ENCODE measurements at places on chromosomes 5 and 9. TPM values are rescaled to one million over a fixed set of nuclear protein-coding genes. Genes with fewer than 3 reads are reported as not detected.

GRCh38 chr9:124720429-124721108 lies 50.5 kb downstream of the NR6A1 start:
- no peak overlapping the region for H3K4me3 ChIP-seq
- H3K27me3 ChIP-seq, result no peaks in the 10 kb centered on the region
- peaks cover 12% of the 10 kb centered on the region for H3K4me1 ChIP-seq
- H3K27ac ChIP-seq, result peak overlapping the region; percentile 3
- no peaks in the 10 kb centered on the region for H3K36me3 ChIP-seq
- no peak for DNase-seq

DNA sequence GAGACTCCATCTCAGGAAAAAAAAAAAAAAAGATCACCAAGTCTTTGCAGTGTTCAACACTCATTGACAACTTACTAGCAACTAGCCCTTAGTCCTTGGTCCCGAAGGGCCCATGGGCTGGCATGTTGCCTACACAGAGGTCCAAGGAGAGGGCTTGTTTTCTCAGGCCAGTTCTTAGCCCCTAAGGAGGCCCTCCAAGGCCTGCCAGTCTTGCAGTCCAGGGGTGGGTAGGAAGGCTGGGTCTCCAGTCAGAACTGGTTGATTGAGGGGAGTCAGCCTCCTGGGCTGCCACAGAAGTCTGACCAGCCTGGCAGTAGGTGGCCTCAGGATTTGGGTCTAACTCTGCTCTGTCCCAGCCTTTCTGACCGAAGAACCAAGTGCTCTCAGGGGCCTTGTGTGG lies 32.7 kb downstream of the IER5L start:
- H3K27ac ChIP-seq, result peak overlapping the region; percentile 92
- peaks cover 10% of the 10 kb centered on the region for H3K36me3 ChIP-seq
- H3K4me3 ChIP-seq, result peak overlapping the region; percentile 12
- H3K27me3 ChIP-seq, result no peaks in the 10 kb centered on the region

DNA sequence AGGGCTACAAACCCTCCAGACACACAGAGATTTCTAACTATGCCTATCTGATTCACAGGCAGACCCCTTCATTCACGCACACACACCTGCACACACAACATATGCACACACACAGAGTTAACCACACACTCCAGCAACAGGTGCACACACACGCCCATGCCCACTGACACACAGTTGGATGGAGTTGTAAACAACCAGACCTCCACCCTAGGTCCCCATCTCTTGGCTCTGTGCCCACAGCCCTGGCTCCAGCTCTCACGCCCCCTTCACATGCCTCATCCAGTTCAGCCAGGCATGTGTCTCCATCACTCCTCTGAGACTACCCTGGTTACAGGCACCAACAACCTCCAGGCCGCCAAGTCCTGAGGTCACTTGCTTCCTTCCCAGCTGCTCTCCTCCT lies 61.1 kb downstream of the PSD2 start:
- H3K27me3 ChIP-seq, result peaks cover 31% of the 10 kb centered on the region
- no peak overlapping the region for H3K4me3 ChIP-seq
- no peak overlapping the region for H3K27ac ChIP-seq
- H3K4me1 ChIP-seq, result no peaks in the 10 kb centered on the region
- peak; percentile 58 for DNase-seq

GRCh38 chr5:135625961-135626360 lies 47.2 kb upstream of the CXCL14 start:
- no peaks in the 10 kb centered on the region for H3K4me1 ChIP-seq
- DNase-seq, result no peak
- H3K27me3 ChIP-seq, result peaks cover 29% of the 10 kb centered on the region

DNA sequence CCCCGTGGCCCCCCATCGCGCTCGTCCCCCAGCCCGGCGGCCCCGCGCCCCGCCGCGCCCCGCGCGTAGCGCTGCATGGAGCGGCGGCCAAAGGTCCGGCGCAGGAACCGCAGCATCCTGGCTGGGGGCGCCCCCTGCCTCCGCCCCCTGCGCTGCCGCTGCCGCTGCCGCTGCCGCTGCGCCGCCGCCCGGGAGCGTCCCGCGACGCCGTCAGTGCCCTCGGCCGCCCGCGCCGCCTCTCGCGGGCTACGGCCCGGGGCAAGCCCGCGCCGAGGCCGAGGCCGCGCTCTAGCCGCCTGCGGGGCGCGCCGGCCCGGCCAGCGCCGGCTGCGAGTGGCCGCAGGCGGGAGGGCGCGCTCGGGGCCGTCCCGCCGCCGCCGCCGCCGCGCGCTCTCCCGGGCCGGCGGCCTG lies 523 bp downstream of the EPB41L4B start:
- H3K27me3 ChIP-seq, result no peaks in the 10 kb centered on the region
- H3K27ac ChIP-seq, result no peak overlapping the region
- H3K4me3 ChIP-seq, result no peak overlapping the region
- H3K4me1 ChIP-seq, result peaks cover 21% of the 10 kb centered on the region

DNA sequence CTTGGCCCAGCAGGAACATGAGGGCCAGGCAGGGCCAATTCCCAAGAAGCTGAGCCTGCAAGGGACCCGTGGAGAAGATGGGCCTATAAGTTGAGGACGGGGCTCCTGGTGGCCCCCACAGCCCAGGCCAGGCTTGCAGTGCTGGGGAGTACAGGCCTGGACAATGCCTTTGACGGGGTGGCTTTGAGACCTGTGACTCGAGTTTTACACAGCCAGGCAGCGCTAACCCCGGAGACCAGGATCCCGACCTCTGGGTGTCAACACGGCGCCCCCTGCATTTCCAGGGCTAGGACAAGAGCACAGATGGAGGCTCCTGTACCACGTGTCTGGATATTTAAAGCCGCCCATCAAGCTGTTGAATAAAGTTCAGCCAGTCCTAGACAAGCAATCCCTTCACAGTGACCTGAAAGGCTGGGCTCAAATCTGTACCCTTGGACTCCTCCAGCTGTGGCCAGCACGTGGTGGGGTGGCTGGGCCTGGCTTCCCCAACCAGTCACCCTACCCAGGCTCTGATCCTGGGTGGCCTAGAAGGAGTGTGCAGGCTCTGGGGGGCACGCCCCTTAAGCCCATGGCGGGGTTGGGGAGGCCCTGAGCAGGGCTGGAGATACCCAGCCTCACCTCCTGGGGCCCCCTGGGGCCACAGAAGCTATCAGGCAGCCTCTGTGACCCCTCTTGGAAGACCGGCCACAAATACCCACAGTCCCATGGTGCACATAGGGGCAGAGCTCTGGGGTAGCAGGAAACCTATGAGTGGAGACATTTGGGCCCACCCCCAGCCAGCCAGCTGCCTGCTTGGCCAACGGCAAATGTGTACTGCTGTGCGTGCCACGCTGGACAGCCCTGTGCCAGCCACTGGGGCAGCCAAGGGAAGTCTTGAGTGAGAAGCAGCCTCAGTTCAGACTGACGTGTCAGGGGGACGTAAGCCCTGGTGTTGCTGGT lies 88.7 kb downstream of the NTNG2 start:
- no peak for DNase-seq
- no peak overlapping the region for H3K4me3 ChIP-seq
- H3K27me3 ChIP-seq, result no peaks in the 10 kb centered on the region
- H3K36me3 ChIP-seq, result no peaks in the 10 kb centered on the region
- H3K27ac ChIP-seq, result no peak overlapping the region

DNA sequence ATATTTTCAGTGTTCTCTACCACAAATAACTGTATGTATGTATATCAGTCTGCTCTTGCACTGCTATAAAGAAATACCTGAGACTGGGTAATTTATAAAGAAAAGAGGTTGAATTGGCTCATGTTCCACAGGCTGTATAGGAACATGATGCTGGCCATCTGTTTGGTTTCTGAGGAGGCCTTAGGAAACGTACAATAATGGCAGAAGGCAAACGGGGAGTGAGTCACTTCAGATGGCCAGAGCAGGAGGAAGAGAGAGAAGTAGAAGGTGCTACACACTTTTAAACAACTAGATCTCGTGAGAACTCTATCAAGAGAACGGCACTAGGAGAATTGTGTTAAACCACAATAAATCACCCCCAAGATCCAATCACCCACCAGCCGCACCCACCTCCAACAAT lies 121.7 kb downstream of the ADAMTS6 start:
- DNase-seq, result no peak
- peaks cover 3% of the 10 kb centered on the region for H3K36me3 ChIP-seq
- no peak overlapping the region for H3K27ac ChIP-seq
- peaks cover 20% of the 10 kb centered on the region for H3K4me1 ChIP-seq

DNA sequence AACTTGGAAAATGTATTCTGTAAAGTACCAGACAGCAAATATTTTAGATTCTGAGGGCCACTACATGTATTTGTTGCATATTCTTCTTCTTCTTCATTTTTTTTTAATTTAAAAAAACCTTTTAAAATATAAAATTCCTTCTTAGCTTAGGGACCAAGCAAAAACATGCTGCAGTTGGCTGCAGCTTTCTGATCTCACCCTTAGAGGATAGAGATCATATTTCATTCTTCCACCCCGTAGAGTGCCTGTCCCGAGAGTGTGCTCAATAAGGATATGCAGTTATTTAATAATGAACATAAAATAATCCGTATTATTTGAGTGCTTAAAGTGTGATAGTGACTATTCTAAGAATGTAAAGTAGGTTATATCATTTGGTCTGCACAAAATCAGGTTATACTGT lies 204.2 kb upstream of the CD180 start:
- no peaks in the 10 kb centered on the region for H3K27me3 ChIP-seq
- H3K36me3 ChIP-seq, result no peaks in the 10 kb centered on the region
- H3K4me3 ChIP-seq, result no peak overlapping the region
- no peak overlapping the region for H3K27ac ChIP-seq
- peaks cover 23% of the 10 kb centered on the region for H3K4me1 ChIP-seq

- H3K36me3 ChIP-seq, result no peaks in the 10 kb centered on the region
- H3K4me3 ChIP-seq, result no peak overlapping the region
- no peak overlapping the region for H3K27ac ChIP-seq
- DNase-seq, result no peak
These were observed 113.5 kb downstream of the RORB start for GRCh38 chr9:74610523-74611061.

Gene MPDZ
- 60.4 TPM for total RNA-seq

Gene IFNB1
- total RNA-seq, result not detected
